NCI-H187 (cell line): ENCODE measurements at places on chromosomes 5 and 9.

DNA sequence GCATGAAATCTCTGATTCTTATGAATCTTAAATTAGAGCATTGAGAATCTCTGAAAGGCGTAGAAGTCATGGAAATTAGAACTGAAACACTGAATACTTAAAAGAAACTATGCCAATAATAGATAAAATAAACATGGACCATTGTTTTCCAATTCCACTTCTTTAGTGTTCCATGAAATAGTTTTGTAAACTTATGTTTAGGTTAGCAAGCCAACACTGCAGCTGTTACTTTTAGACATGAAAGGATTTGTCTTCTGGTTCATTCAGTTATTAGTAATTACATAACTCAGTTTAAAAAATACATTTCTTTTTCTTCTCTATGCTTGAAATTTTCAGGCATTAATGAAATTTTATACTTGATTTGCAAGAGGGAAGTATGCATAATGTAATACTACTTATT, 733.4 kb upstream of the NUDT12 start:
- no peak for DNase-seq

DNA sequence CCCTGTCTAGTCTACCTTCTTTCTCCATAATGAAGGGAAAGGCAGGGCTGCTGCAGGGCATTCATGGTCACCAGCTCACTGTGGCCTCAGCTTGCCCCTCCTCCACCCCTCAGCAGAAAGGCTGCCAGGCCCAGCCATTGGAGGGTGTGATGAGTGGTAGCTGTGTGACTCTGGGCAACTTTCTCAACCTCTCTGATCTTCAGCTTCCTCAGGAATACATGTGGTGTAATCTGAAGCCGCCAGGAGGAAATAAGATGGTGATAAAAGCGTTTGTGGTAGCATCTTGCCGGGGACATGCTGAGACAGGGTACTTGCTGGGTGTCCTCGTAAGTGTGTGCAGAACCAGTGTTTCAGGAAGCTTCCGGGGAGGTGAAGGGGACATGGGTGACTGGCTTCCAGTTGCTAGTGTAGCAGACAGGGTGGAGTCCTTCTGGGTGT, 9.8 kb downstream of the CXCL14 start:
- DNase-seq, result no peak

DNA sequence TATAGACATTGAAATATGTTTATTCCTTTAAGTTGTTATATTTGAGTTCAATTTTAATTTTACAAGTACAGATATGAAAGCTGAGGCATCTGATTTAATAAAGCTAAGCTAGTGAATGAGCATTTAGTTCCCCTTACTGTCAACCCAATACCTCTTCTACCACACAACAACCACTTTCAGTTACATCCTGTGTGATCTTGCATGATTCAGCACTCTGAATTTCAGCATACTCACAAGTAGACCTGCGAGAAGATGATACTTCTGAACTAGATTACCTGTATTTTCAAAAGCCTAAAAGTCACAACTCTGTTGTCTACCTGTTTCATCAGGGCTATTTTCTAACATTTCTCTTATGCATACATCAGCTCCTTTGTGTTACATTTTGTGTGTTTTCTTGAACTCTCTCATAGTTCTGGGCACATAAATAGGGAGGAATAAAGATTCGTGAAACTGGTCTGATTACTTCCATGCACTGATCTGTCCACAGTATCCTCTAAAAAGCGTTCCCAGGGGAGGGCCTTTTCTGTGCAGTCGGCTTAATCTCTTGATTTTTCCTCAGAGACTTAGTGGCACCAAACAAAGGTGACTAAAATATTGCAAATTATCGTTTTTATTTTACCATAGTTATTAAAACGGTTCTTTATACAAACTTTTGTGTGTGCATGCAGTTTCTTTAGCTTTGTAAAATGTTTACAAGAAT, 2025.5 kb upstream of the NUDT12 start:
- DNase-seq, result no peak

DNA sequence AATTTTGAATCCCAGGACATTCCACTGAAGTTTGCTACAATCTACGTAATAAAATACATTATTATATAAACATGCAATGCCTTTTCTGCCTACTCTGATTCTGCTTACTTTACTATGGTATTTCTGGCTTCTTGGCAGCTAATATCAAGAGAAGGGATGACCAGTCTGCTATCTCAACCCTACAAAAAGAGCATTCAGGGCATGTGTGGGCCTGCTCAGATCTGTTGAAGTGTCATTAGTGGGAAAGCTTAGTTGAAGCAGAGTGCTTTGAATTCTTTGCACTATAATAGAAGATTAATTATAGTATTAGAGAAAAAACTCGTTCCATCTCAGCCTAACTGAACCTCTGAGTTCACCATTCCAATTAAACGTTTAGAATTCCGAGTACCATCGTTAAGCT, 339.5 kb upstream of the ISL1 start:
- peak; percentile 17 for DNase-seq

- DNase-seq, result no peak
Measured at GRCh38 chr5:148976569-148977381, 86.1 kb downstream of the SH3TC2 start.

DNA sequence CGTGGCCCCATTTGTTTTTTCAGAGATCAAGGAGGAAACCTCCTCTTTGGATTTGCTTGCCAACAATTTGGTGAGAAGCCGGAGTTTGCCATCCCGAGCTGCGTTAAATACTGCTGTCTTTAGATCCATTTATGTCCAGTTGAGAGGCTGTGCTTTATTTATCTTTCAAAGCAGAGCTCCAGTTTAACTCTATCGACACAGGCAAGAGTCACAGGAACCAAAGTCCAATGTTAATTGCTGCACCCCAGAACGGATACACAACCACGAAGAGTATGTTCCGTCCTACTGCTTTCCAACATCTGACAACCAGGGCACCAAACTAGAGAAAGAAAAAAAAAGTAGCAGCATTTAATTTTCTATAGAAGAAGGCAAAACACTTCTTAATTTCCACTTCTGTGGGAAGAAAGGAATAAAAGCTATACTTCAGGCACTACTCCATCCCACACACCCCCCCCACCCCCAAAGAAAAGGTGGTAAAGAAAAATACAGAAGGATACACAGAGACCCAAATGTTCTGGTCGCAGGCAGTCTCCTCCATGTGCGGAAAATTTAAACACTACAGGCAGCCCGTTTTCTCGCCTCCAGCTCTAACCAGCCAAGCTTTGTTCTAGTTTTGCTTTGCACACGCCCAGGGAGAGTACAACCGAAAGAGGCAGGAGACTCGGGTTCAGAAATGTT, 1.1 kb downstream of the FEM1C start:
- no peak for DNase-seq

DNA sequence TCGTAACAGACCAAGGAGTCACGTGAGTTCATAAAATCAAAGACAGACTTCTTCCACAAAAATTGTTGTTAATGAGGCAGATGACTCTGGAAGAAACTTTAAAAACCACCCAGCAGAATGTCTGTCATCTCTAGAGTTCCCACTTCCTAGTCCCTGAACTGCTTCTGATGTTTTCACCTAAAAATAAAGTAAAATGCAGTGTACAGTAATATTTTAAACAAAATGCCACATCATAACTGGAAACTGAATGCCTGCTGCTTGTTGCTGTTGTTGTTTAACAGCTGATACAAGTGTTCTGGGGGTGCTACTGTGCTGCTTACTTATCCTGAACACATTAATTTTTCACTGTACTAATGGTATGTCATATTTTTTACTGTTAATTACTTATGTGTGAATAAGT, 577.2 kb downstream of the MTRR start:
- no peak for DNase-seq

GRCh38 chr5:38468978-38469706, 87.3 kb downstream of the LIFR start:
- DNase-seq, result no peak

DNA sequence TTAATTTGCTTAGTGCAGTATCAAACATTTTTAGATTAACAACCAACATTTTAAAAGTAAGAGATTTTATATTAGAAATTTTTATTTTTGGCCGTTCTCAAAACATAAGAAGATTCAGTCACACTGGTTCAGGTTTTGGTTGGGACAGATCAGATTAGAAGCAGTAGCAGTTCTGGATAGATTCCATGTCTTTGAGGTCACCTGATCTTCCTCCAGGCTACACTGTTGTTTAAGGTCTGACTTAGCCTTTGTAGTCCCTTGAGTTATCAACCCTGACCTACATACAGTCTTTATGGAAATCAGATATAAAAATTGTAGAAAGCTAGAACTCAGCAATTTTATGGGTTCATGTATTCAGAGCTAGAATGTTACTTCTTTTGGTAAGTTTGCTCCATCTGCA, 910.0 kb upstream of the WWC1 start:
- DNase-seq, result no peak

DNA sequence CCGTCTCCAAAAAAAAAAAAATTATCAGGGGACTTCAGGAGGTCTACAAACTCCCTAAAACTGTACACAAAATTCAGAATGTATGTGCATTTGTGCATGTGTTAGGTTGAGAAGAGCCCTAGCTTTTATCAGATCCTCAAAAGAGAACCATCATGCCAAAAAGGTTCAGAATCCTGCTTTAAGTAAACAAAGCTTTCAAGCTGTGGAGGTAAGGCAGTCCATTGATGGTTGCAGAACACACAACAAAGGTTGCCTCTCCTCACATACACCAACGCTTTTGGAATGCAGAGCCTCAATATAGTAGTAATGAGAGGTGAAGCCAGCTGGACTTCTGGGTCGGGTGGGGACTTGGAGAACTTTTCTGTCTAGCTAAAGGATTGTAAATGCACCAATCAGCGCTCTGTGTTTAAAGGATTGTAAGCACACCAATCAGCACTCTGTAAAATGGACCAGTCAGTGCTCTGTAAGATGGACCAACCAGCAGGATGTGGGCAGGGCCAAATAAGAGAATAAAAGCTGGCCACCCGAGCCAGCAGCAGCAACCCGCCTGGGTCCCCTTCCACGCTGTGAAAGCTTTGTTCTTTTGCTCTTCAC, 57.9 kb upstream of the RNF38 start:
- no peak for DNase-seq

- no peak for DNase-seq
Measured at GRCh38 chr5:111379391-111379816, 132.9 kb downstream of the STARD4 start.

GRCh38 chr5:153700940-153701339, 210.5 kb downstream of the GRIA1 start:
- DNase-seq, result no peak

DNA sequence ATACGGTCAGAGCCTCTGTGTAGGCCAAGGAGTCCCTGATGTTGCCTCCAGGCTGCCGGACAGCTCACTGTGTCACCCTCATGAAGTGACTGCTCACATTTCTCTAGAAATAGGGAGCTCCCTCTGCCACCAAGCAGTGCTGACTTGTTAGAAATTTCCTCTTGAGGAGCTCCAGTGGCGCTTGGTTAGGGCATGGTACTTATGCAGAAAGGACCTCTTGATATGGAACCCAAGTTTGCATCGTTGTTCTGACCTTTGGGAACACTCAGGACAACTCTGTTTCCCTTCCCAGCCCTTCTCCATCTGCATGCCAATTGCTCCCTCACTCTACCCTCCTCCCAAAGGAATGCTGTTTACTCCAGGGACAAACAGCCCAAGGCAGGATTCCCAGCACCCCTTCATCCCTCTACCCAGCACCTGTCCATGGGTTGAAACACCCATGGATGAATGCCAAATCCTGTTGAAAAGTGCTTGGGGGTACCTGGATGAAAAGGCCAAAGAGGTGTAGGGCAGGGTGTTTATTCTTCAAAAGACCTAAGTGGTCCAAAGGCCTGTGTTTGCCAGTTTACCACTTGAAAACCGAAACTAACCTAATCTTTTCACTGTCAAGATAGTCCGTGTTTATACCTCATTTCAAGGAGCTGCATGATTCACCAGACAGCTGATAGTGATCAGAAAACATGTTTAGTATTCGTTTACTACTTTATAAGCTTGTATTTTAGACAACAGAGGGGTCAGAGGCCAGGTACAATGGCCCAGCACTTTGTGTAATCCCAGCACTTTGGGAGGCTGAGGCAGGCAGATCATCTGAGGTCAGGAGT, 51.1 kb downstream of the KLF4 start:
- DNase-seq, result no peak

- no peak for DNase-seq
Measured at GRCh38 chr5:173327084-173327947, 898 bp downstream of the STC2 start.

DNA sequence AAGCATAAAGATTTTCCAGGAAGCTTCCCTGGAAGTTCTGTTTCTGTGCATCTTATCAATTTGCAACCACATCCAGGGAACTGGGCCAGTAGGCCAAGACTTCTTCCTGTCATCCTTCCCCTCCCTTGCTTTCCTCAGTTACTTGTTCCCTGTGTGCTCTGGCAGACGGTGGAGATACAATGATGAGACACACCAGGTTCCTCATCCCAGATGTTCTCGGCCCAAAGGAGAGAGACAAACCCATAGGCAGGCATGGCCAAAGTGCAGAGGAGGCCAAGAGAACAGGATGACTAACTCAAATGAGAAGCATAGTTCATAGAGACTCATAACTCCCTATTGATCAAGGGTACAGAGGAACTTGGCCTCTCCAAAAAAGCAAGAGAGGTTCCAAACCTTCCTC, 652.6 kb downstream of the CCDC171 start:
- DNase-seq, result no peak
